ENCODE measurements at places on chromosomes 5 and 9.

- no peak for DNase-seq
Measured at GRCh38 chr9:948497-948896, 28.0 kb upstream of the DMRT3 start.

DNA sequence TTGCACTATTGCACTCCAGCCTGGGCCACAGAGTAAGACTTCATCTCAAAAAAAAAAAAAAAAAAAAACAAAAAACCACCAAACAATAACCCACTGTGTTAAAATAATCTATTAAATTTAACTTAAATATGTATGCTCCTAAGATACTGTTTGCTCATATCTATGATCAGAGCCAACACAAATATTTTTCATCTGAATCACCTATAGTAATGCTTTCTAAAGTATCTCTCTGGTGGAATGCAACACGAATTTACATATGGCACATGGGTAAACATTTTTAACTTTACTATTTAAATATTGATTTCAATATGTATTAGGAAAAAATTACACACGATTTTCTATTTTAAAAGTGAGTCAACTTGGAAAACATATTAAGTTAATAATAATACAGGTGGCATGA, 196.4 kb downstream of the RFX3 start:
- no peak for DNase-seq

DNA sequence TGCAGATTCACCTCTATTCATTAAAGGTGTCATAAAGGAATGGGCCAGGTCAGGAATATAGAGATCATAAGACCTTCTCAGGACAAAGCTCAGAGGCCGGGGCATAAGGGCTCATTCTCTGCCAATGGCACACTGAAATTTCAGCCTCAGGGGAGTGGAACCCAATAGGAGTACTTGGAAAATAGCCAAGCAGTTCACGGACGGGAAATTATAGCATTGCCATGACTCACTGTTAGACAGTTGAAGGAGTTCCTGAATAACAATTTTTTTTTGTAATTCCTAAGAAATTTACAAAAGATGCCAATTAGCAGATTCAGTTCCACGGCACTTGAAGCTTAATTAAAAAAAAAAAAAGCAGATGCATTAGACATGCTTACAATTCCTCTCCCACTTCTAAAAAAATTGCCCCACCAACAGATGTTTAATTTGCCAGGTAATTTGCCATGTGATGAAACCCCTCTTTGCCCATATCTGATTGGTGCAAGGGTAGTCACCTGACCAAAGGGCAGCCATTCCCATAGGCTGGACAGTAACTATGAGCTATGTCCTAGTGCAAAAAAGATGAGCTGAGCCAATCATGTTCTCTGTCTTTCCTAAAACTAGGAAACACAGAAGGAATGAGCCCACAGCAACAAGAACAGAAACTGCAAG, 58.6 kb downstream of the PTCD2 start:
- no peak for DNase-seq

DNA sequence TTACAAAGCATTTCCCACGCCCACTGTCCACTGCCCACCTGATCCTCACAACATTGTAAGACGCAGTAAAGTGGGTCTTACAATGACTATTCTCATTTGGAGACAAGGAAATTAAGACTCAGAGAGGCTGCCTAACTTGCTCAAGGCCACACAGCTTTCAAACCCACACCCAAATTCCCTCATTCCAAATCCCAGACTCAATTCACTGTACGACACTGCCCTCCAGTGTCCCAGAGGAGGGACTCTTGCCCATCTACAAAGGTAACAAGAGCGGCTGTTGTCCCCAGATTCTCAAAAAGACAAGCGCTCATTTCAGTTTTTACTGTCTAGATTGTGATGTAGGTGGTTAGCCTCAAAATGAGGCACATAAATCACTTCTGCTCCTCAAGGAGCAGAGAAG, 184.6 kb downstream of the ACTL7B start:
- DNase-seq = no peak

DNA sequence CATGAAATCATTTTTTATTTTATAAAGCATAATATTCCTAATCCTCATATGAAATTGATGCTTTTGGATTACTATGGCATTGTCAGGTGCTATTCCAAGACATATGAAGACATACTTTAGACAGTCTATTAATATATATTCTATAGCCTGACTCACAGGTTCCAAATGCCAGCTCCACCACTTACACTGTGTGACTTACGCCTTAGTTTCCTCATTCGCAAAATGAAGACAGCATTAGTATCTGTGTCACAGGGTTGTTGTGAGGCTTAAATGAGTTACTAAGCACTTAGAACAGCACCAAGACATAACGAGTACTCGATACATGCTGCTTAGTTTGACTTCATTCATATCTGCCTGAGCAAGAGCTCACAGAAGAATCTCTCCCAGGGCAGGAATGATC, 132.2 kb upstream of the PTGER4 start:
- no peak for DNase-seq

DNA sequence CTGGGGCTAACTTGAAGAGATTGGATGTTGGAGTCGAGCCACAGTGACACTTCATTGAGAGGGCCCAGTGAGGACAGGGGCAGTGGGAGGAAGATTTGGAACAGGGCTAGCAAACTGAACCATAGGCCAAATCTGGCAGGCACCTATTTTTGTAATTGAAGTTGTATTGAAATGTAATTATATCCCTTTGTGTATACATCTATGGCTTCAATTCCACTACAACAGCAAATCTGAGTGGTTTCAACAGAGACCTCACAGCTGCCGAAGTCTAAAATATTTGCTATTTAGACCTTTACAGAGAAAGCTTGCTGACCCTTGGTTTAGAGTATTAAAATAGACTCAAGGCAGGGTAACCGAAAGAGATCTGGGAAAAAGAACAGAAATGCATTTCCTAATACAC, 4.7 kb upstream of the TNFSF8 start:
- DNase-seq = no peak

DNA sequence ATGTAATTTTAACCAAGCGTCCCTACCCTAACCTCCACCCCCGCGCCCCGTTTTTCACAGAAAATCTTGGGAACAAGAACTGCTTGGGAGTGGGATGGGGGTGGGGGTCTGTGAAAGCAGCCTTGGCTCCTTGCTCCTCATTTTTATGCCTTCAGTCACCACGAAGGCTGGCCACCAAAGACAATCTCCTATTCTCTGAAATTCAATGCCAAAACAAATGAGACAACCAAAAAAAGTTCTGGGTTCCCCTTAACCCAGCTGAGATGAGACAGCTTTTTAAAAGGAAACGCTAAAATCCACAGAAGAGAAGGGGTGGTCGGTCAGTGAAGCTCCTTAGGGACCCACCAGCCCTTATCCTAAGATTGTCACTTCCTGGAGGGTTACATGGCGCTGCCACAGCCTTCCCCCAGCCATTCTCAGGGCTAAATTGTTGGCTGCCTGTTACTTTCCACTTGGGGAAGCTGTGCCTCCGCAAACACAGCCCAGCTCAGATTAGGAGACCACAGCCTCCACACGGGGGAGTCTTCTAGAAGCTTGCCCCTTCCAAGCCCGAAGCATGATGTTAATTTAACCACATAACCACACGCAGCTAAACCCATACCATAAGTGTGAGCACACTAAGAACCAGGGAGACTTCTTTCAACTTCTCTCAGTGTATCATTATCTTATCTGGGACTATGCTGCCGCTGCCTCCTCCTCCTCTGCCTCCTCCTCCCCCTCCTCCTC, 136.3 kb downstream of the FOXD1 start:
- DNase-seq = peak; percentile 24

- no peak for DNase-seq
Measured at GRCh38 chr9:111922324-111923013, 25.9 kb downstream of the UGCG start.

GRCh38 chr5:172789687-172790495, 18.9 kb upstream of the DUSP1 start:
- DNase-seq = no peak

DNA sequence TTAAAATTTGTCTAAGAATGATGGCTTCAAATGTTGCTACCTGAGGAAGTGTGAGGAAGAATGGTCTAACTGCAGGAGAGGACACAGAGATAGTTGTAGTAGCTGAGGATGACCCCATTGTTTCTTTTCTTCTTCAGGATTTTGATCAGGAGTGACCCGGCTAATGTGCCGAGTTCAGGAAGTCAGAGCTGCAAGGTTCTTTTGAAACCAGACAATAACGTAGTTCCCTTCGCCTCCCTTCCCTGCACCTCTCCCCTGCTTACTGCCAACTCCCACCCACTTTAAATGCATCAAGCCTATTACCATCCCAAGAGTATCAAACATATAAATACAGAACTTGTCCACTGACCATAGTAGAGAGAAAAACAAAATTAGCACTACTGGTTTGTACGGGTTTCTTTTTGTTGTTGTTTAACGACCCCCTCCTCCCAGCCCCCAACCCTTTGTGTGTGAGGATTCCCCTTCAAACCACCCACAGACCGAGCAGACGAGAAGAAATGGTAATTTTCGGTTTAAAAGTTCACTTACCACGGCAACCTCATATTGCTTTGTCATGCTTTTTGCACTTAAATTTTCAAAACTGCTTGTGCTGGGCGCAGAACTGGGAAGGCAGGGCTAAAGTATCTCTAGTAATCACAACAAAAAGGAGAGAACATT, 23.5 kb upstream of the ELAVL2 start:
- no peak for DNase-seq

DNA sequence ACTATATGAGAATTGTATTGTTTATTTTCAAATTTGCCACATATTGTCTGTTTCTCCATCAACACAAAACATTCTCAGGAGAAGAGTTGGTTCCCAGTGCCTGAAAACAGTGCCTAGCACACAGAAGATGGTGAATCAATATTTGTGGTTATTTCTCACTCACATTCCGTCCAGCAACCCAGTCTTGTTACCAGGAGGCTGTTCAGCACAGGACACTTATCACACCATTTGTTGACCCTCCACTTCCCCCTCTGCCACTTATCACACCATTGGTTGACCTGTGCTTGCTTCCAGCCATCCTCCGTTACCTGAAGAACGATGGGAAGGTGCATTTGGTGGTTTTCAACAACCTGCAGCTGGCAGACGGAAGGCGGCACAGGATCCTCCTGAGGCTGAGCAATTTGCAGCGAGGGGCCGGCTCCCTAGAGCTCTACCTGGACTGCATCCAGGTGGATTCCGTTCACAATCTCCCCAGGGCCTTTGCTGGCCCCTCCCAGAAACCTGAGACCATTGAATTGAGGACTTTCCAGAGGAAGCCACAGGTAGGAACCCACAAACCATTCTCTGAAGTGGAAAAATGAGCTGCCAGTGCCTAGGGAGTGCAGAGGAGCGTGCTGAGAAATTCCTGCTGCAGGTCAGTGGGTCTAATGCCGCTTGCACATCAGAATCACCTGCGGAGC, 20.5 kb downstream of the THBS4 start:
- DNase-seq = no peak

- no peak for DNase-seq
Measured at GRCh38 chr5:123813937-123814624, 302.1 kb downstream of the CSNK1G3 start.

DNA sequence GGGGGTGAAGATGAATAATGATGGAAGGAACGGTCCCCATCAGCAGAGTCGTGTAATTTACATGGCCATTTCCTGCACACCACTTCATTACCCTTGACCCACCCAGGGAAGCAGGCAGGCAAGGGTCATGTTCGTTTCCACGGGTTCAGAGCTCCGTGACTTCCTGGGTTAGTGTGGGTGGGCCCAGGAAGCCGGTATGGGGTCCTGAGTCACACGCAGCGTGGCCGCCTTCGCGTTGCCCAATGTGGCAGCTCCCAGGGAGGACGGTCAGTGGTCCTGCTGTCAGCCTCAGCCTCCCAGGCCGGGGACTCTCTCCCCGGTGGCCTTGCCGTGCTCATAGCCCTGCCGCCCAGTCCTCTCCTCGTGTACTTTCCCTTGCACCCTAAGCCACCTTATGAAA, 5.1 kb upstream of the TERT start:
- DNase-seq = no peak

DNA sequence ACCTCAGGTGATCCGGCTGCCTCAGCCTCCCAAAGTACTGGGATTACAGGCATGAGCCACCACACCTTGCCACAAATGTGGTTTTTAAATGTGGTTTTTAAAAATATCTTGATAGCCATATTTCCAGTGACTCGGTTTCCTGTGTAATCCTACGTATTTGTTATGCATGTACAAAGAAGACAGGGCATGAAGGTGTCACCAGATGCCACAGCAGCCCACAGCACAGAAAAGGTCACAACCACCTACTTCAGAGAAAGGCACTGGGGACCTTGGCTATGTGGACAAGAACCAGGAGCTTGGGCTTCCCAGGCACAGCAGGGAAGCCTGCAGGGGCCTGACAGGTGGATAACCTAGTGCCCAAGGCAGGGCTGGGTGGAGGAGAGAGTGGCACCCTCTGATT, 38.0 kb downstream of the C9orf50 start:
- no peak for DNase-seq

- no peak for DNase-seq
Measured at GRCh38 chr5:86546582-86546981, 71.2 kb upstream of the COX7C start.

DNA sequence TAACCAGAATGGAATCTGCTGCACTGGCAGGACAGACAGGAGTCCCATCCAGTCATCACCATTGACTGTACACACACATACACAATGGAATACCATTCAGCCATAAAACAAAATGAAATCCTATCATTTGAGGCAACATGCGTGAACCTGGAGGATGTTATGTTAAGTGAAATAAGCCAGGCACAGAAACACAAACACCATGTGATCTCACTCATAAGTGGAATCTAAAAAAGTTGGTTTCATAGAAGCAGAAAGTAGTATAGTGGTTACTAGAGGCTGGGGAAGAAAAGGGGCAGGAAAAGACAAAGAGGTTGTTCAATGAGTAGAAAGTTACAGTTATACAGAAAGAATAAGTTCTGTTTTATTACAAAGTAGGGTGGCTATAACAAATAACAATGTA, 884.0 kb upstream of the ACO1 start:
- DNase-seq = no peak

DNA sequence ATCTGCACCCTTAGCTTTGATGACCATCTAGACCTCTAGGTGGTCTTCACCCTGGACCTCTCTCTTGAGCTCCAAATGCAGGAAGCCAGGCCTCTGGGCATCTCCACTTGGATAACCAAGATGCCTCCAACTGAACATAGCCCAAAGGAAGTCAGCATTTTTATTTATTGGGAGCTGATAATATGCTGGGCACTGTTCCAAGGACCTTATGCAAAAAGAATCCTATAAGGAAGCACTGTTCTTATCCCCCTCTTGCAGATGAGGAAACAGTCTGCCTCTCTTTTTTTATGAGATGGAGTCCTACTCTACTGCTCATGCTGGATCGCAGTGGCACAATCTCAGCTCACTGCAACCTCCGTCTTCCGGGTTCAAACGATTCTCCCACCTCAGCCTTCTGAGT, 219.9 kb downstream of the CDK5RAP2 start:
- no peak for DNase-seq

- DNase-seq = no peak
Measured at GRCh38 chr9:137965177-137965795, 87.7 kb downstream of the CACNA1B start.

DNA sequence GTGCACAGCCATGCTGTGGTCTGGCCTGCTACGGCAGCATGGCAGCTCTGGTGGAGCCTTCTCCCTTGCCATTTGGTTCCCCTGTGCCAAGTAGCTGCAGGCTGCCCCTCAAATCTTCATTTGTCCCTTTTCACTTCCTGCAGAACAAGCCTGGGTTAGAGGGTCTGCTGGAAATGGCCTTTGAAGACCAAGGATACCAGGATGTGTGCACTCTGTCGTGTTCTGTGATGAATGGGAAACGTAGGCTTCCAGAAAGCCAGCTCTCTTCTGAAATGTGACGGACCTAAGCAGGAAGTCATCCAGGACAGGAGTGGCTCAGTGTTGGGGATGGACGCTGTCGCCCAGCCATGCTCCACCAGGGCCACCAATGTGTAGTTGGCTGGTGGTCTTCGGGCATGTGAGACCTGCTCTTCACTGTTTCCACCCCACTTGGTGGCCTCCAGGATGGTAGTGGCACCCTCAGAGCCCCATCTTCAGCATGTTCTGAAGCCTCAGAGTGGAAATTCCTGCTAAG, 3.4 kb upstream of the POMT1 start:
- no peak for DNase-seq
